Hematopoietic multipotent progenitor cell (in vitro differentiated cells): ENCODE measurements at places on chromosomes 11 and 22. TPM values are rescaled to one million over a fixed set of nuclear protein-coding genes. Genes with fewer than 3 reads are reported as not detected.

Gene PANX3
- not detected for total RNA-seq

Gene LARGE2
- total RNA-seq = 0.27 TPM

Gene OR10G6
- under 0.01 TPM for total RNA-seq

Gene PDGFB
- total RNA-seq = 0.27 TPM

Gene TRIM6
- 2.4 TPM for total RNA-seq
